ENCODE measurements at places on chromosomes 6 and 20.
A peak's percentile ranks its signal among the peaks of the same experiment; 100 is the strongest.

DNA sequence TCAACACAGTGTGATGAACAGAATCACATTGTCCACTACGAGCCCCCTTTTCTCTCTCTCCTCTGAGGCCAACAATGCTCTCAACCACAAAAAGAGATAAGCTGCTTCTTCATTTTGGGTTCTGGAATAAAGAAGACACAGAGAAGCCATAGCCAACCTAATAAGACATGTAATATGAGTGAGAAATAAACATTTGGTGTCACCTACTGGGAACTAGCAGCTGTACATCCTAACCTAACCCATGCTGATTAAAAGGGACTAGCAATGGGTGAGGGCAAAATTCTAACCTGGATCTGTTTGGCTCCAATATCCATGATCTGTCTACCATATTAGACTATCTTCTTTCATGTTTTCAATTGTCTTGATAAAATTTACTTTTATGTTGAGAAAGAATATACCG is 369.1 kb upstream of the MARCKS start:
- DNase-seq = no peak

DNA sequence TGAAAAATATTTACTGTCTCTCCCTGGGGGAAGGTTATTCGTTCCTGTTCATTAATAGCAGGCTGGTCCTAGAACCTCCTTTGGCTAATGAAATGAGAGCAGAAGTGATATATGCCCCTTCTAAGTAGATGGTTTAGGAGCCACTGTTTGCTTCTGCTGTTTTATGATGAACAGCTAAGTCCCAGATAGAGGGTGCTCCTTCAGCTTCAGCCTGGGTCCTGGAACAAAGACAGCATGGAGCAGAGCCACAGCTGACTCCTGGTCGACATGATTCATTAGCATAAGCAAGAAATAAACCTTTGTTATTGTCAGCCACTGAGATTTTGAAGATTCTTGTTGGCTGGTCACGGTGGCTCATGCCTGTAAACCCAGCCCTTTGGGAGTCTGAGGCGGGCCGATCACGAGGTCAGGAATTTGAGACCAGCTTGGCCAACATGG is 47.8 kb upstream of the ARMC2 start:
- DNase-seq = no peak

GRCh38 chr6:108222504-108222903 is 38.3 kb downstream of the SNX3 start:
- no peak for DNase-seq

DNA sequence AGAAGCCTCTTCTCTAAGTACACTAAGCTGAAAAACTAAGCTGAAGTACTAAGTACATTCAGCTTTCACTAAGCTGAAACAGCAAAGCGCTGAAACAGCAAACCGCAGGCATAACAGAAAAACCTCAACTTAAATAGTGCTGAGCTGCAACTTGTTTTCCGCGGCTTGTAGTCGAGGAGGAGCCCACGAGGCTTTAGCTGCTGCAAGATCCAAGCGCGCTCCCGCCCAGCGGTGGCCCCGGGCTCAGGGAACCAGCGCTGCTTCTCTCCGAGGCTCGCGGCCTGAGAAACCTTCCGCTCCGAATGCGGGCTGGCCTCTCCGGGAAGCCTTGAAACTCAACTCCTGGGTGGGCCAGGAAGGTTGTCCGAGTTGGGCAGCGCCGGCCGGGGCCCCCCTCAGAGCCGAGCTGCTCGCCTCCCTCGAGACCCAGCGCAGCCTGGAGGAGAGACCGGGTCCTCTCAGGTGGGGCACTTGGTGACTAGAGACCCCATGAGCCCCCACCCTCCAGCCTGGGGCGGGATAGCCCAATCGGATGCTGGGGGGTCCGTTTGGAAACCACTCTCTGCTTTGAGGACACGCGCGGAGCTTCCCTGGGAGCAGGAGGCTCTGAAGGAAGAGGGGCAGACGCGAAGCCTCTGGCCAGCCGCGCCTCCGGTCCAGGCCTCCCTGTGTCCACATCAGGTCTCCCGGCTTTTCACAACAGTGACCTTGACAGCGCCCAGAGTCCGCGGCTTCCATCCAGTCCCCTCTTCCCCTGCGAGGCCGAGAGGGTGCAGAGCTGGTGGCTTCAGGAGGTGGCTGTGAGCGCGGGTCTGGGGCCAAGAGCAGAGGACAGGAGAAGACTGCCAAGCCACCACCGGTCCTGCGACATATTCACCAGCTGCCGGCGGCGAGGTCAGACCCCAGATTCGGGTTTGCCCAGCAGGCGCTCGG is 38.1 kb upstream of the HLA-E start:
- DNase-seq = no peak

DNA sequence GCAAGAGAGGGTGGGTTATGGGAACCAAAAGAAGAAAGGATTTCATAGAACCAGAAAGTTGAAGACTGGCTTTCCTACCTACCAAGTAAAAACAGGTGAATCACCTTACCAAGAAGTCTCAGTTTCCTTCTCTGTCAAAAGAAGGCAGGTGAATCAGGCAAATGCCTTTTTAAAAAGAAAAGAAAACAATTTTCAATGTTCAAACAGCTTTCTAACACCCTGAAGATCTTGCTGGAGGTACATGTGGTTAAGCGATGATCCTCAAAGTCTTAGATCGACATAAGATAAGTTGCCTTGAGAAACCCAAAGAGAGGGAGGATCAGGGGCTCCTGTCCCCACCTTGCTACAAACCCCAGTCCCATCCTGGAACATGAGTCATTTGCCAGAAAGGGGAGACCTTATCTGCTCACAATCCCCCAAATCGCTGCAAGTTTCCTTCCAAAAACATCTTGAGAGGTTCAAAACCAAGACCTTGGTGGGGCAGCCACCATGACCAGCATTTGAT is 71.6 kb downstream of the NFATC2 start:
- DNase-seq = no peak

GRCh38 chr6:39439342-39440038 is 117.0 kb upstream of the KCNK16 start:
- DNase-seq = no peak

- DNase-seq = no peak
Measured at GRCh38 chr6:161750686-161751085, 476.8 kb upstream of the AGPAT4 start.

DNA sequence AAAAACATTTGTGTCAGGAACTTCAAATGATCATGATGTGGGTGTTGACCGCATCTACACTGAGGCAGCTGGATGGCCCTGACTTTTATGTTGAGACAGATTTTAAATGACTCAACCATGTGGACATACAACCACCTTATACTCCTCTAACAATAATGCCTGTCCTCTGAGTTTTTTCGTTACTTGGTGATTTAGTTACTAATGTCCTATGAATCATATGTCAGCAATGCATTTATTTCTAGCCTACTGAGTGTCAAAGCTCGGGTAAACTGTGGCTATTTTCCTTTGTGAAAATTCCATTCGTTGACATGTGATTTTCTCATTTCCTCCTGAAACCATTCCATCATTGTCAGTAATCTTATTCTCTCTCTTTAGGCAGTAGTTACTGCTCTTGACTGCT is 38.9 kb upstream of the NKX2-4 start:
- DNase-seq = no peak

DNA sequence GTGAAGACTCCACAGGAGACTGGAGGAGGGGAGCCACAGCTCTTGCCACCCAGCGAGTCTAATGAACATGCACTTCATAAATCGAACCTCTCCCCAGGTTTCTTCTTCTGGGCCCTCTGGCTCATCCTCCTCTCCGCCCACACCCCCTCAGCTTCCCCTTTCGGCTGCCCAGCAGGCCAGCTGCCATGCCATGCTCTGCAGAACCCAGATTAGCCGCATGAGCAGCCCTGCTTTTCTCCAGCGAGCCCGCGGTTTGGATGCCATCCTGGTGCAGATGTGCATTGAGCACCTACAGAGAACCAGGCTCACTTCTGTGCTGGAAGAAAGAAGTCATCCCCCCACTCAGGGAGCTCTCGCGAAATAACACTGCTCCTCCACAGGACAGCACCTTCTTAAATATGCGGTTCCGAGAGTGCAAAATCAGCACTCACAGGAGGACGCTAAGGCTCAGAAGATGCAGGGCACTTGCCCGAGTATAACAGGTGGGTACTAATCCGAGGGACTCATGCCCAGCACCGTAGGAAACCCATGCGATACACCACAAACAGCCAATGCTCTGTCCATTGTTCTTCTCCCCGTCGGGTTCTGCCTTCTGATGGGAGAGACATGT is 143.0 kb upstream of the THBS2 start:
- no peak for DNase-seq

DNA sequence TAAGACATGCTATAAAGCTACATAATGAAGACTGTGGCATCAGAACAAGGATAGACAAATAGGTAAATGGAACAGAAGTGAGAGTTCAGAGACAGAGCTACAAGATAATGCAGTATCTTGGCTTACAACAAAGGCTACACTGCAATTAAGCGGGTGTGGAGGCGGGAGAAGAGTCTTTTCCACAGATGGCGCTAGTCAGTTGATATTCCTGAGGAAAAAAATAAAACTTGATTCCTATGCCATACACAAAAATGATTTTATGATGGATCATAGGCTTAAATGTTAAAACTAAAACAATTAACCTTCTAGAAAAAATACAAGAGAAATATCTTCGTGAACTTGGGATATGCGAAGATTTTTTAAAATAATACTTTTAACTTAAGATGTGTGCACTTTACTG is 31.0 kb downstream of the RIN2 start:
- DNase-seq = no peak

DNA sequence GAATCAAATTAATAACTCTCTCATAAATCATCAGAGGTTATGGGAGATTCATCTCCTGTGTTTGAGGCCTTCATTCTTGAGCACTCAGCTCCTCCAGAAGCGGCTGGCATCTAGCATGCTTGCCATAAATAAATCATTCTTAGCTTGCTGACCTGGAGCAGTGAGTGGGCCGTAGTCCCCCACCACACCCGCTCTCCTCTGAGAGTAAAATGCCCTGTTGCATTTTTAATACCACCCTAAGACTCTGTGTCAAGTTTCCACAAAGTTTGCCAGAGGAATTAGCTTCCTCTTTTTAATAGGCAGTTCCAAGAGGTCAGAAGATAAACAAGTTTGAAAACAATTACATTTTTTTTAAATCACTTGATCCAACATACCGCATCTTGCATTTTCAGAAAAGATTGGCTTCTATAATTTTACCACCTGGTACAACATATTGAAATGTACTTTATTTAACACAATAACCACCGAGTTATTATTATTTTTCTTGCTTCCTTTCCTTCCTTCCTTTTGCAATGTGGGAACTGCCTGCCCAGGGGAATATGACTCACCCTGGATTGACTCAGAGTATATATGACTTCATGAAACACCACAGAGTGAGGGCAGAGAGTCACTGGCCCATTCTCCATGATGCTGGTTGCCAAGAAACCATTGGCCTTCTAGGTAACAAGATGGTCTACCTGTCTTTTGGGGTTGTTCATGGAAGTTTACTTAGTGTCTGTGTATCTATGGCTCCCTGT is 29.4 kb upstream of the CLIC5 start:
- DNase-seq = no peak

DNA sequence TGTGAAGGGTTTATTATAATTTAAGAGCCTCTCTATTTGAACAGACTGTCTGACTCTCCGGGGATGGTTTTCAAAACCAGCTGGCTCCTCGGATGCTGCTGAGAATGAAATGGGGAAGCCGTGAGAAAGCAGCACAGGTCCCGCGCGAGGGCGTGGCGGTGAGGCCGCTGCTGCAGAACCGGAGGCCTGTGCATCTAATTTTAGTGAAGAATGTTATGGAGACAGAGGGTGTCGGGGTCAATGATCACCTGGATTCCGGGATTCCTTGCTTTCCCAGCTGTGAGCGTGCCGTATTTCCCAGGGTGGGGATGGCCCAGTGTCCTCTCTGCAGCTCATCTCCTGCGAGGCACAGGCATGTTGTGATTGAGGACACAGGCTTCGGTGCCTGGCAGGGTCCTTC is 348.0 kb downstream of the CDH4 start:
- no peak for DNase-seq

DNA sequence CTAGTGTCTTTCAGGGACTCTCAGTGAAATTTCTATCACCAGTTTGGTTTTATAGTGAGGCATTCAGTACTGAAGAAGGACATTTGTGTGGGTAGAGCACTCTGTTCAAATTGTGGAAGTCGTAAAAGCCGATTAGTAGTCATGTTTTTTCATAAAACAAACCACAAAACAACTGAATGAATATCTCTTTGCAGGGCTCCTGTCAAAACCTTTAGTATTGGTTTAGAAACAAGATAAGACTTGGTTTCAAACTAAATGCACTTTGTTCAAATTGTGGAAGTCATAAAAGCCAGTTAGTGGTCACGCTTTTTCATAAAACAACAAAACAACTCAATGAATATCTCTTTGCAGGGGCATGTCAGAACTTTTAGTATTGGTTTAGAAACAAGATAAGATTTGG is 23.8 kb downstream of the ADGRF4 start:
- DNase-seq = no peak

GRCh38 chr20:17759449-17759848 is 59.7 kb downstream of the BANF2 start:
- DNase-seq = no peak

- no peak for DNase-seq
Measured at GRCh38 chr6:158773581-158774449, 45.4 kb downstream of the EZR start.

GRCh38 chr6:73656531-73657145 is 2.8 kb upstream of the SLC17A5 start:
- no peak for DNase-seq

GRCh38 chr6:82679232-82679631 is 315.6 kb downstream of the TPBG start:
- DNase-seq = no peak

DNA sequence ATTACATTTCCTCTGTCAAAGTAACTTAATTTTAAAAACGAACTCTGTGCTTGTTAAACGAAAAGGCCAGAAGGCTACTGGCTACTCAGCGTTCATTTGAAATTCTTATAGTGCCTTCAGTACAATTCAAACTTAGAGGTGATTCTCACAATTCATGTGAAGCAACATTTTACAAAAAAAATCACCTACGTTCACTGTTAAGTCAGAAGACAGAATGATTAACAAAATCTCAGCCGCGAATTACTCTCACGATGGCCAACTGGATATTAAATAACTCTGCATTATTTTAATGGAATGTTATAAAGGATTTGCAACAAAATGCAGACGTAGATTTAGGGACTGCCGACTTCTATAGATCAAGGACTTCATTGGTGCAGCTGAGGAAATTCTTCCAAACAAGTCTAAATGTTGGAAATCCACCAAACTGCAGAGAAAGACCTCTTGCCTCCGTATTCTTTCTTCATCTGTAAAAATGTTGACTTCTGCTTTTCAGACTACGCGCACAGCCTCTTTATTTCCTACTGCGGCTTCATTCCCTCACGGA is 1.6 kb upstream of the QKI start:
- DNase-seq = no peak

DNA sequence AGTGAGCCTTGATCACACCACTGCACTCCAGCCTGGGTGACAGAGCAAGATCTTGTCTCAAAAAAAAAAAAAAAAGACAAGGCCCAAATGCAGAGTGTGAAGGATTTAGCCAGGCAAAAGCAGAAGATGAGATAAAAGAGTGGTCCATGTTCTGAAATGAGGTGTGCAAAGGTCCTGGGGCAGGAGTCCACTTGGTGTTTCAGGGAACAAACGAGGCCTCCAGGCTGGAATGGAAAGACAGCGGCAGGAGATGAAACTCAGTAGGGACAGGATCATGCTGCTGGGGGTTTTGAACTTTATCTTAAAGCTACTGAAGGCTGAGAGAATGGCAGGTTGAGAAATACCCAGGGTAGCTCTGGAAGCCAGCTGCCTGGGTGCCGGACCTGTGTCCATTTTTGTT is 178.2 kb downstream of the ZMYND8 start:
- no peak for DNase-seq

GRCh38 chr6:135488023-135488422 is 9.5 kb downstream of the AHI1 start:
- DNase-seq = no peak

GRCh38 chr6:158536891-158537798 is 22.7 kb upstream of the TMEM181 start:
- peak; percentile 66 for DNase-seq
